ENCODE measurements at places on chromosomes 2 and 18.

DNA sequence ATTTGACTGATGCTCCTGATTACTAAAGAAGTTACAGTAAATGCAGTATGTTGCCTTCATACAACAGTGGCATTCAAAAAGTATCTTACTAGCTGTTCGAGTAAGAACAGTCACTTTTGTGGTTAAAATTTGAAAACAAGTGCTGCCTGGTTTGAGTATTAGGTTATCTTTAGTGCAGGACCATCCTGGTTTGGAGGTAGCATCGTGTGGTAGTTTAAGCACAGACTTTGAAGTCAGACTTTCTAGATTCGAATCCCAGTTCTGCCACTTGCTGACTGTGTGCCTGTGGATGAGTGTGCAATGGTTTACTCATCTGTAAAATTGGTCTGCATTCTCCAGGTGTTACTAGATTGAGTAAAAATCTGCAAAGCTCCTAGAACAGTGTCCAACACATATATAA, 96.8 kb downstream of the SGPP2 start:
- DNase-seq: no peak

DNA sequence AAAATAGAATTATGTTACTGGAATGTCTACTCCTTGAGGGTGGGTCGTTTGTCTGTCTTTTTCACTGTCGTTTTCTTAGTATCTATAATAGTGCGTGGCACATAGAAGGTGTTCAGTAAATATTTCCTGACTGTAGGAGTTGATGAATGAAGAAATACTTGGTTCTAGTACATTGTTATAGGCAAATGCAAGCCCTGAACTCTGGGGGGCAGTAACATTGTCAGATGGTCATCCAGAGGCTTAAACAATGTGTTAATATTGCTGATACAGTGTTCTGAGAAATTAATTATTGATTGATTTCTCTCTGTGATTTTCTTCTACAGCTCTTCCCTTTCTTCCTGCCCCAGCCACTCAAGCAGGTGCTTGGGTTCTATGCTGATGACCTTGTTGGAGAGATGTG, 24.4 kb upstream of the THOC1 start:
- DNase-seq: no peak

- no peak for DNase-seq
Measured at GRCh38 chr2:172772633-172773032, 37.0 kb downstream of the RAPGEF4 start.

DNA sequence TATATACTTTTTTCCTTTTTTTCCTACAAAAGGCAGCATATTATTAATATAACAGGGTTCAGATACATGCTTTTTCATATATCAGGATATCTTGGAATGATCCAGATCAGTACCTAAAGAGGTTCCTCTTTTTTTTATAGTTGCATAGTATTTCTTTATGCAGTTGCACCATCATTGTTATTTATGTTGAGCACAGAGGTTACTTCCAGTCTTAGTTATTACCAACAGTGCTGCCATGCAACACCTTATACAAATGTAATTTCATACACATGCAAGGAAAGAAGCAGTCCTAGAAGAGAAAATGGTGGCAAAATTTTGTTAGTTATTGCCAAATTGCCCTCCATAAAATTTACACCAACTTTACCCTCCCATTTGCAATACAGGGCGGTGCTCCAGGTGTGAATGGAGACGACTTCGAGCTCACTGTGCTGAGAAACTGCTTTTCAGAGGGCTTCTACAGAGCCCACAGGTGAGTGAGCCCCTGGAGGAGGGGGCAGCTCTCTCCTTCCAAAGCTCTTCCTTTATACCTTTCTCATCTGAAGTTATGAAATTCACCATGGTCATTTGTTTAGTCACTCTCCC, 30.0 kb upstream of the KCMF1 start:
- no peak for DNase-seq

DNA sequence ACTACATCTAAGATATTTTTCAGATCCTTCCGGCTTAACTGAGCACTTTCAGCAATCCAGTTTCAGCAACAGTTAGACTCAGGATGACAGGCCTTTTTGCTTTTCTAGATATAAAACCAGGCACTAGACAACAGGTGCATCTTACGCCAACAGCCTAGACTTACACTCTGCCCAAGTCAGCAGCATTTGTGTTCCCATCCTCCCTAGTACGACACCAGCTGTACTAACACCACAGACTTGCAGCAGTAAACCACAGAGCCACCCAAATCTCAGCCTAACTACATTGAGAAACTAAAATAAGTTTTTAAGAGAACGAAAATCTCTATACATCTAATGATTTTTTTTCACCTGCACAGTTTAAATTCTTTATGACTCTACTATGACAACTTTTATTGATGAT, 89.9 kb upstream of the DNMT3A start:
- DNase-seq: no peak

GRCh38 chr2:154952346-154952980, 254.0 kb downstream of the KCNJ3 start:
- no peak for DNase-seq

DNA sequence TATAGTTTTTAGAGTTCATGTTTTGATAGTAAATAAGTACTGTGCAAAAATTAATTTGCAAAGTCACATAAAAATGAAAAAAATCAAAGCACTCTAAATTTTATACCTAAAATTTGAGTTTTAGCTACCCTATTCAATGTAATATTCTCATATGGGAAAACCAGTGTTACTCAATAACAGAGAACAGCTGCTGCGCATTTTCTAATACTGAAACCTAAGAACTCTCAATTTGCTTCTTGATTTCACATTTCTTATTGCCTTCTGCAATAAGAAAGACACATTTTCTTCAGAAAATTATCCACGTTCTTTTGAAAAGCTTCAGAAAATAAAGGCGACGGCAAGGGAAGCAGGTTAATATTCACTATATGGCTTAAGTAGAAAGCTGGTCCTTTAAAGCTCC, 199.1 kb upstream of the CCDC150 start:
- no peak for DNase-seq

DNA sequence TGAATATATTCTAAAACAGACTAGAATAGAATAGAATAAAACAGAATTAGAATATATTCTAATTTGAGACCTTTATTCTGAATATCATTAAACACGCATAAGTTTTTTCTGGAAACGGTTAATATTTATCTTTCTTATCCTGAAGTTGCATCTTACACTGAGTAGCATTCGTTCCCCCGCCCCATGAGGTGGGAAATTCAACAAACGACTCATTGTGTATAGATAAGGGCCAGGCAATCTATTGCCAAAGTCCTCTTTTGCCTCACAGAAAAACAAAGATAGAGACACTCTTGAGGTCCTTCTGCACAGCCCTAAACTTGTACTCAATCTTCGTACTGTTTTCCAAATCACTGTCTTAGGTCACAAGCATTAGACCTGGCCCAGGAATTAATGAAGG, 98.1 kb downstream of the COL6A3 start:
- DNase-seq: no peak

GRCh38 chr18:6830916-6831315, 101.4 kb downstream of the ARHGAP28 start:
- no peak for DNase-seq

GRCh38 chr2:219613461-219614070, 13.9 kb upstream of the SLC4A3 start:
- DNase-seq: no peak

GRCh38 chr2:10964052-10964790, 52.5 kb downstream of the KCNF1 start:
- DNase-seq: no peak

DNA sequence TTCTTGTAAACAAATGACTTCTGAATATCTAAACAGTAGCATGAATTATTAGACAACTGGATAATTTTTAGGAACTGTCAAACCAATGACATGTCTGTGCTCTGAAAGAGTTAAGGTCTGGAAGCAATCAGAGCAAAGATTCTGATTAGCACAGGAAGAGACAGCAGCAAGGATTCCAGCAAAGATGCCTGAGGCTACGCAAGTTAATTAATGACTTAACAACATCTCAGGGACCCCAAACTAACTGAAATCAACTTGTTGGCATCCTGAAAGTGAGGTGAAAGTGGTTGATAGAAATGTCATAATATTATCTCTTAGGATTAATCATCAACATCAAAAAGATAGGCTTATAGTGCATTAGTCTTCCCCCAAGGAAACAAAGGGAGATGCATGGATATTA, 123.3 kb upstream of the TMEM200C start:
- no peak for DNase-seq

GRCh38 chr2:86280191-86280667, 57.2 kb downstream of the REEP1 start:
- no peak for DNase-seq

DNA sequence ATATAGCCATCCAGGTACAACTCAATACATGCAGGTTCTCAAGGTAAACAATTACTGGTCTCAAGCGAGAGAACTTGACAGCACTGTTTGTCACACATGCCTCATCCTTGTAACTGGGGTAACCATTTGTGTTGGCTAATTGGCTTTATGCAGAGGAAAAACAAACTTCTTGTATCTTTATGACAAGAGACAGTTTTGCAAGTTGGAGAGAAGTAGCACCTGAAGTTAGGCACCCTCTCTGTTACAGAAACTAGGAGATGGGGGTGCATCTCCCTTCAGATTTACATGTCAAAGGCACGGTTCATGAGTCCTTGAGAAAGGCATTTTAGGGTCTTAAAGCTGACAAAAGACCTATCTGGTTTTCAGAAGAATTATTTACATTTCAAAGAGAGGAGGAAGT, 241.7 kb downstream of the CD226 start:
- no peak for DNase-seq

DNA sequence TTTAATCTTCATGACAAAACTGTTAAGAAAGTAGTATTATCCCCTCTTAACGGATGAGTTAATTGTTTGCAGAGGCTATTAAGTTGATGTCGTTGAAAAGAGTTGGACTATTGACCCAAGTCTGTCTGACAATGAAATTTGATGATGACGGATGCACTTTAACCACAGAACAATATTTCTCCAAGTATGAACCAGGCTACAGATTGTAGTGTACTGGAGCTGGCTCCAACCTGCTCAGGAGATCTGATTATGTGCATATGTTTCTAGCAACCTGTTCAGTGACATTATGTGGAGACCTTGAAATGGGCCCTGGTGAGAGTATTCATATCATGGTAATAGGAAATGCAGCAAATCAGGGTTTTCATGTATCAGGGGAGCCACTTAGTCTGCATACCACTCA, 174.1 kb downstream of the CDH7 start:
- DNase-seq: no peak

DNA sequence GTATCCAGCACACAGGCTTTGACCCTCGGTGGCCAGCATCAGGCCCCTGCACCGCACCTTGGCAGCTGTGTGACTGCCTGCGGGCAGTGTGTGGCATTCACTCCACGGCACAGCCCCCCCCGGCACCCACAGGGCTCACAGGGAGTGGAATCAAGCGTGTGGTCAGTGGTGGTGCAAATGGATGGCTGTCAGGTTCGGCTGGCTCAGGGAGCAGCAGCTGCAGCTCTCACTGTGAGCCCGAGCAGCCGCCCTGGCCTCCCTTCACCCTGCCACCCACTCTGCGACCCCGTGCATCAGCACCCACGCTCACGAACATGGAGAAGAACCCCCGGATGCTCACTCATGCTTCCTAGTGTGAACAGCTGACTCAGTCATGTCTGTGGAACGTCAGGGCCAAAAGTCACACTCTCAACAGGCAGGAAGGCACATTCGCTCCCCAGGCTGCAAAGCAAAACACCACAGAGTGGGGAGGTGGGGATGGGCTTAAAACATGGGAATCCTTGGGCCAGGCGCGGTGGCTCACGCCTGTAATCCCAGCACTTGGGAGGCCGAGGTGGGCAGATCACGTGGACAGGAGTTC, 41.5 kb upstream of the GPC1 start:
- DNase-seq: no peak

DNA sequence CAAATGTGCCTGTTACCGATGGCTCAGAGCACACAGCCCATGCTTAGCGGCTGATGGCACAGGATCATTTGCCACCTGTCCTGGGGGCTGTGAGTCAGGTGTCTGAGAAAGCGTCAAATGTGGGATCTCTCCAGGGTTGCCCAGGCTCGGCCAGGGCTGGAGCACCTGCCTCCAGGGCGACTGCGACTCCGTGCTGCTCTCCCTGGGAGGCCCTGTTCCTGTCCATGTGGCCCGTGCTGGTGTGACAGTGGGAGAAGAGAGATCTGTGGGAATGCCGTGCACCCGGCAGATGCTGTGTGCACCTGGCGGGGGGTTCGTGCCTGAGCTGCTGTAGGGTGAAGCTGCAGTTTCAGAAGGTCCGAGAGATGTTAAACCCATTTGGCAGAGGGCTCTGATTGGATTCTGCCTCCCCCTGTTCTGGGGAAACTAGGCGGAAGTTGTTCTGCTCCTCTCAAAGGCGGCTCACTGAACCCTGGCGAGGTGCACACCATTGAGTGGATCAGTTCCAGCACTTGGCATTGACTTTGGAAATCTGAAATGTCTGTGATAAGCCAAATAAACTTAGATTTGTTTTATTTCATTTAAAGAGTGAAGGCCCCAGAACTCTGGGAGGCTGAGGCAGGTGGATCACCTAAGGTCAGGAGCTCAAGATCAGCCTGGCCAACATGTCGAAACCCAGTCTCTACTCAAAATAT, 34.7 kb upstream of the TPO start:
- DNase-seq: no peak

DNA sequence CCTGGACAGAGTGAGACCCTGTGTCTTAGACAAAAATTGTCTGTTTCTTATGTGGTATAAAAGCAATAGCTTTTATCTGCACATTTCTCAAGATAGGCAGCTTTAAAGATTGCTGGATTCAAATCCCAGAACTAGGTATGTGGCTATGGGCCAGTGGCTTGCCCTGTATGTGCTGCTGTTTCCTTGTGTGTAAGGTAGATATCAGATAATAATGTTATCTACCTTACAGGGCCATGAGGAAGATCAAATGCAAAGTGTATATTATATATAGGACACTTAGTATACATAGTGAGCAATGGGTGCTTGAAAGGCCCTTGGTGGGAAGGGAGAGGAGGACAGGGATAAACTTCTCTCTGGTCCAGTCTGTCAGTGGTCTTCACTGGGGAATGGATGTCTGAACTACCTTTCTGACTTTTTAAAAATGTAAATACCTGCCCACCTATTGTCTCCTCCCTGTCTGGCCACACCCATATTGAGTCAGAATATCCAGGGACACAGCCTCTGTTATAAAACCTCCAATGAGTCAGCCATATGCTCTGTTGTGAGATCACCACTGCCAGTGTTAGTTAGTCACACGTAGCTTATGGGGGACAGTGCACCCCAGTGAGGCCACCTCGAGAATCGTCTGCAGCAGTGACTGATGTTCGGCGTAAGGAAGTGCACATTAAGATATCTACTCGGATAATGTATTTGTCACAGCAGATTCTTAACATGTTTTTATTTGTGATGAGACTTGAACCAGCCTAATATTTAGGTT, 383.4 kb downstream of the PTPRM start:
- DNase-seq: no peak
